ENCODE measurements at places on chromosomes 16 and 17. TPM values are rescaled to one million over a fixed set of nuclear protein-coding genes. Genes with fewer than 3 reads are reported as not detected.

DNA sequence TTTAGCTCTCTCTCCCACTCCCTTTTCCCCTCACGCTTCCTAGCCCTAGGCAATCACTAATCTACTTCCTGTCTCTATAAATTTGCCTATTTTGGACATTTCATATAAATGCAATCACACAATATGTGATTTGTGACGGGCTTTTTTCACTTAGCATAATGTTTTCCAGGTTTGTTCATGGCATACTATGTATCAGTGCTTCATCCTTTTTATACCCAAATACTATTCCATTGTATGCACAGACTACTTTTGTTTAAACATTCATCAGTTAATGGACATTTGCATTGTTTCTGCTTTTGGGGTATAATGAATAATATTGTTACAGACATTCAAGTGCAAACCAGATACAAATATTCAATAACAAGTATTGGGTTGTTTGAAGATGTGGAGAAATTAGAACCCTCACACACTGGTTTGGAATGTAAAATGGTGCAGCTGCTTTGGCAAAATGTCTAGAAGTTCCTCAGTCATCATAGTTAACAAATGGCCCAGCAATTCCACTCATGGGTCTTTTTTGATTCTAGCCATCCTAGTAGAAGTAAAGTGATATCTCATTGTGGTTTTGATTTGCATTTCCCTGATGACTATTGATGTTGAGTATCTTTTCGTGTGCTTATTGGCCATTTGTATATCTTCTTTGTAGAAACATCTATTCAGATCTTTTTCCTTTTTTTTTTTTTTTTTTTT, 67.7 kb downstream of the TBX4 start:
- DNase-seq: no peak

NUP93 gene
- 136 TPM for total RNA-seq

DNA sequence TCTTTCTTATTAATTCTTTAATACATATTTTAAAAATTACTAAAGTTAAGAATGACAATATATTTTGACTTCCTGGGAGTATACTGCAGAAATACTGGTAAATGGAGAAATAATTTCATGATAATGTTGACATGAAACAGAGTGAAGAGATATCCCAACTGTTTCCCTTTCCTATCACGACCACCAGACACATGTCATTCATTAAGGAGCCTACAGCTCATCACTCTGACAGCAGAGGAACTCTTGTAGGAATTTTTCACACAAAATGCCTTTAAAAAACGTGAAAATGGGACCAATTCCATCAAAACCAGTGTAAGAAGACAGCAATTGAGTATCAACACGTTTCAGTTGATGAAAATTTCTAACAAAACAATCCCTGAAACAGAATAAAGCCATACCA, 172.9 kb upstream of the CPHXL start:
- DNase-seq: no peak

DNA sequence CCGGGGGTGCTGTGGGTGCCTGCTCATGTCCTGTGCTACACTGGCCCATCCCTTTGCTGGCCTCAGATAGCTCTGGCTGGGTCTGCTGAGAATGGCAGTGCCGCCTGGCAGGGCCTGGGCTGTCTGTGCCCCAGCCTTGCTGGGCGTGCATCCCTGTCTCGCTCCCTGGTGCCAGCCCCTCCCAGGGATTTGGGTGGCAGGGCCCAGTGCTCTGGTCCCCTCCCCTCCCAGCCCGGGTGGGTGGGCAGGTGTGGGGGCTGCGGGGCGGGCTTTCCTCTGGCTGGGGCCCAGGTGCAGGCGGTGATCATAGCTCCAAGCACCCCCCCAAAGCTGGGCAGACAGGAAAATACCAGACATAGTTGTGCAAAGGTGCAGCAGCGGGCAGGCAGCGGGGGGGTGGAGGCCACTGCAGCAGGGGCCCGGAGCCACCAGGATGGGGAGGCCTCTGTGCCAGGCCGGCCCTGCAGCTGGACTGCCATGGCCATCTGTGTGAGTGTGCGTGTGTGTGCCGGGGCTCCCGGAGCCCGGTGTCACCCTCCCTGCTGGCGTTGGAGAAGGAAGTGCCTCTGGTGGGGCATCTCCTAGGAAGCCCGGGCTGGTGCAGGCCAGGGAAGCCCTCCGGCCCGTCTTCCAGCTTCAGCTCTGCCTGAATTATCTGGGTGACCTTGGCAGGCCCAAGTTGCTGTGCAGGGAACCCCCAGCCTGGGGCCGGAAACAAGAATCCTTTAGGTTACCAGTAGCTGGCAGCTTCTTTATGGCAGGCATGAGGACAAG, 7.4 kb downstream of the GLIS2 start:
- DNase-seq: peak; percentile 73

DNA sequence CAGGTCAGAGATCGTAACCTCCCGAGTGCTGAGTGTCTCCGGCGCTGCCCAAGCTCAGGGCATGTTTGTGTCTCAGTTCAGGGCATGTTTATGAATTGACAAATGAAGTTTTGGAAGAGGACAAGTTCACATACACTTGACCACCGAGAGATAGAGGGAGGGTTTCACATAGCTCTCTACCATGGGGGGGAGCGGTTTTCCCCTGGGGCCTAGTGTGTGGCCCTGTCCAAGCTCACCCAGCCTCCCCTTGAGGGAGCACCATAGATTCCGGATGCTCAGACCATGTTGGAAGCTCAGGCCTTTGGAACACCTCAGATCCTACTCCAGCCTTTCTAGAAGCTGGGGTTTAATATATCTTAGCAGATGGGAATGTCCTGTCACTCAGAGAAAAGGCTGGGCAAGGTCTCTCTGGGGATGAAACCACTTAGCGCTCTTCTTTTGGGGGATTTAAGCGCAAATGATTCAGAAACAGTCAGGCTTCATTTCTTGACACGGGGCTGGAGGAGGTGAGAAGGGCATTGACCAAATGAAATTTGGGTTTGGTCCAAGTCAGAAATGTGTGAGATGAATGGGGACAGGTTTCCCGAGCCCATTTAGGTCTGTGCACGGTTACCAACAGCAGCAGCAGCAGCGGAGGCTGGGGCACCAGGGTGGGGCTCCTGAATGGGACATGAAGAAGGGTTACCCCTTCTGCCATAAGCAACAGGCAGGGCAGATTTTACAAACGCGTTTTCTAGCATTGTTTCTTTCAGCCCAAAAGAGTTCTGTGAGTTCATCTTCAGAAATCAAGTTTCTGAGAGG, 96.6 kb downstream of the METRNL start:
- no peak for DNase-seq

- no peak for DNase-seq
Measured at GRCh38 chr16:75614066-75614897, 8.8 kb downstream of the ADAT1 start.

DNA sequence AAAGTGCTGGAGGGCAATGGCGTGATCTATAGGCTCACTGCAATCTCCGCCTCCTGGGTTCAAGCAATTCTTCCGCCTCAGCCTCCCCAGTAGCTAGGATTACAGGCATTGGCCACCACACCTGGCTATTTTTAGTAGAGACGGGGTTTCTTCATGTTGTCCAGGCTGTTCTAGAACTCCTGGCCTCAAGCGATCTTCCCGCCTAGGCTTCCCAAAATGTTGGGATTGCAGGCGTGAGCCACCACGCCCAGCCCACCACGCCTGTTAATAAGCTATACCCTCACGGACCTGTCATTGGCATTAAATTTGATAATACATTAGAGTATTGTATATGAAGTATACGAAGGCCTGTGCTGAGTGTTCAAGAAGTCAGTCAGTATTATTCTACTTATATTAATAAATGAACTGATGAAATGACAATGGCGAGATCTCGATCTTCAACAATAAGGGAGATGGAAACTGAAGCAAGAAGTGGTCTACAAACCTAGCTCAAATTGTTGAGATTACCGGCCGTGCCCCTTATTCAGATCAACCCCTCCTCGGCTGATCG, 818 bp upstream of the BCAS3 start:
- no peak for DNase-seq

ZNF286A gene
- 24.3 TPM for total RNA-seq

DNA sequence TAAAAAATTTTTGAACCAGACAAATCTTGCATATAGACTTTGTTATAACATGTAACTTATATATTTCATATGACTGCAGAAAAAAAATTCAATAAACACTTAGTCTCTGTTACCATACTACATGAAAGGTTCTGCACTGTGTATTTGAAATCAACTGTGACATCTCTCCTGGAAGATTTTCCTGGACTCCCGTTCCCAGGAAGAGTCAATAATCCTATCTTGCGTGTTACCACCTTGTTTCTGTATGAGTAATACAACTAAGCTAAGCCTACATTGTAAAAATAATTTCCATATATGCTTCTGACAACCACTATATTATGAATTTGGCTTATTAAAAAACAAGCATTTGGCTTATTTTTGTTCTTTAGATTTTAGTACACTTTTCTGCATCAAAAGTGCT, 665.6 kb upstream of the SOX9 start:
- DNase-seq: no peak

- DNase-seq: no peak
Measured at GRCh38 chr16:20242568-20243255, 84.6 kb downstream of the GP2 start.
